Activated CD4-positive, alpha-beta memory T cell treated with anti-CD3 and anti-CD28 coated beads, Interleukin-2, amount 10 ng/mL, durations not matched to agents 7 days and 5 days (primary cell): ENCODE measurements at places on chromosomes 2 and 18. TPM values are rescaled to one million over a fixed set of nuclear protein-coding genes. Genes with fewer than 3 reads are reported as not detected.

GPR39 gene
- not detected for total RNA-seq

DSC2 gene
- not detected for total RNA-seq

UGT1A3 gene
- total RNA-seq = not detected

PSME4 gene
- 47.4 TPM for total RNA-seq

HOXD13 gene
- not detected for total RNA-seq

SLC4A5 gene
- 2.5 TPM for total RNA-seq

CSRNP3 gene
- not detected for total RNA-seq

- no peak for DNase-seq
Observed at GRCh38 chr2:157831573-157832315, 44.4 kb downstream of the ACVR1 start.

DNA sequence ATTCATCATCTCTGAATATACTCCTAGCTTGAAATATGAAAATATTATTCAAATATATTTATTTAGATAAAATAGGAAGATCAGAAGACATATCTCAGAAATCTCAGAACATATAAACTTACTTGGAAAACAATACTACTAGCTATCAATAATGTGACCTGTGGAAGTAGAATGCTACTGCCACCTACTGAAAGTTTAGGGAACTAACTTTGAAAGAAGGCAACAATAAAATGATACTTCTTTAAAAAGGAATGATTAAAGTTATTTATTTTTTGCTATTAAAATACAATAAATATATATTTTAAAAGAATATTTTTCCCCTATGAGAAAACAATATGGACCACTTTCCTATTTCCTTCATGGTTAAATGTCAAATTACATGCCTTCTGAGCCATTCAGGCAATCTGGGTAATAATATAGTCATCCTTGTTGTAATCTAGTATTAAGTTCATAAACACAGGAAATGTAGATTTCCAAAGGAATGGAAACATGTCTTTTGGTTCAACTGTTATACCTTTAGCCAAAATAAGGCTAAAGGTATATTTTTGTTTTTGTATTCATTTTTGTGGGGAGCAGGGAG, 26.0 kb downstream of the ACADL start:
- no peak for DNase-seq

DNA sequence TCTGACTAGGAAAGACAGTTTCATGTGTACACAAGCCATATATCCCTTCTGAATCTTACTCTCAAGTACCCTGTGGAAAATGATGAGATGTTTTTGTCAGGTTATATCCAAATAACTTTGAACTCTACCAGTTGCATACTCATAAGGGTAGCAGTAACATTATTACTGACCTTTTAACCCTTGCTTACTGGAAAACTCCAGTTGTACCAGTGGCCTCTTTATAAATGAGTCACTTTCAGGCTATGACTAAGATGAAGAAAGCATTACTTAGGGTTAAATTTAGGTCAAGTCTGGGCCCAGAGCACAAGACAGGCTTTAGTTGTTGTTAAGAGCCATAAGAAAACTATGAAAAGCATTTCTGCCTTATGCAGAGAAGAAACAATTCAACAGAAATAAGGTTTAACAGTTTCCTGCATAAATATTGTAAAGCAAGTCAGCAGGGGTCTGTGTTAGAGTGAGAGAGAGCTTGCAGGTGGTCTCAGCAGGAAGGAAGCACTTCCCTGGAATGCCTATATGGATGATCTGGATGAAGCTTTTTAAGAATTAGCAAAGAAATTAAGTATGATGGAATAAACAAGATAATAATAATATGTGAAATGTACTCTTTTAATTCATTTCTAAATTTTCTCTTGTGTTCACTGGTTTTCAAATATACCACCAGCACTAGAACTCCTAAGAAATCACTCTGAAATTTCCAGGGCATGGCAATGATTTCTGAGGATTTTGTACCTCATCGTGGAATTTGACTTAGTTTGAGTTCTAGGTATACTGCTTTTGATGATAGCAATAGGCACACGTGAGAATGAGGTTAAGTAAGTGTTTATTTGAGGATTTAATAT, 126.6 kb downstream of the UBE2E3 start:
- DNase-seq = peak; percentile 40

- DNase-seq = no peak
Observed at GRCh38 chr18:22015156-22015555, 154.2 kb upstream of the GATA6 start.

- DNase-seq = no peak
Observed at GRCh38 chr2:62897187-62897827, 153.3 kb upstream of the OTX1 start.

DNA sequence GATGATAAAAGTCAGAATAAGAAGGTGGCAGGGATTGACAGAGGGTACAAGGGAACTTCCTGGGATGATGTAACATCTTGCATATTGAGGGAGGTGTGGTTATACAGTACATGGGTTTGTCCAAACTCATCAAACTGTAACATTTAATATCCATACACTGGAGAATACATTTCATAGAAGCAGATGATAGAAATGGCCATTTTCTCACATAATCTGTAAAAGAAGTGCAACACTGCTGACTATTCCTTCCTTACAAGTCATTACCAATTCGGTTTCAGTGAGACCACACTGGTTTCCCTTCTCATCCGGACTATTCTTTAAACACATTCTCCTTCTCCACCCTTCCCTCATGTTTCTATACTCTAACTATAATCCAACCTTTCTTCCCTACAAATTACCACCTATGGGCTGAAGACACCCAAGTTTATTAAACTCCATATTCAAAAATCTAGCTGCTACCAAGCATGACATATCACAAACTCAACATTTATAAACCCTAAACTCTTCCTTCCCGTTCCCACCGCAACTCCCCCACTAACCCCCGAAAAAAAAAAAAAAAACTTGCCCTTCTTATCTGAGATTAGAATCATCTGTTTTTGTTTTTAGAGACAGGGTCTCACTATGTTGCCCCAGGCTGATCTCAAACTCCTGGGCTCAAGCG, 1.6 kb downstream of the COX7A2L start:
- no peak for DNase-seq

DNA sequence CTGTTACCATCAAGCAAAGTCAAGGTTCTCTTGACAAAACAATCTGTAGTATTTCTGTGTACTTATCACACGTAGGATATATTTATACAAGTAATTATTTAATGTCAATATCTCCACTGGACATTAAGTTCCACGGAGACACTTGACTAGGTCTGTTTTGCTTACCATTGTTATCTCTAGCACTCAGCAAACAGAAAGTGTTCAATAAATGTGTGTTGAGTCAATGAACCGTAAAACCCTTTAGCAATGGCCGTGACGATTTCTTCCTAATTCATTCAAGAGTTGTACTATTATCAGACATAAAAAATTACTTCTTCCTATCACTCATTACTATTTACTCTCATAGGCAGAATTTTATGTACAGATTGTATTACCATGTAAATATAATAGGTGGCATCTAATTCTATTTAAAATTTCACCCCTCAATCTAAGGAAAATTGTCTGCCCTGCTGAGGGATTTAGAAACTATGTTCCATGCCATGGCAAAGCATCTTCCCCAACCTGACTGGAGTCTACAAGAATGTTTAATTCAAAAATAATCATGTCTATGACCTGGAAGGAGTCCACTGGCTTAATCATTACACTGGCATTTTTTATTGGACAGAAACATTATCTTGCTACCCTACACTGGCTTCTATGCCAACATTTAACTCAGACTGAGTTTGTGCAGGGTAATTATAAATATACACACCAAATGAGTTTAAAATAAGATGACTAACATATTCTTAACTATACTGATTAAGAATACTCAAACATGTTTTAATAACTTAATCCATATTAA, 301.9 kb downstream of the ZEB2 start:
- DNase-seq = no peak

DNA sequence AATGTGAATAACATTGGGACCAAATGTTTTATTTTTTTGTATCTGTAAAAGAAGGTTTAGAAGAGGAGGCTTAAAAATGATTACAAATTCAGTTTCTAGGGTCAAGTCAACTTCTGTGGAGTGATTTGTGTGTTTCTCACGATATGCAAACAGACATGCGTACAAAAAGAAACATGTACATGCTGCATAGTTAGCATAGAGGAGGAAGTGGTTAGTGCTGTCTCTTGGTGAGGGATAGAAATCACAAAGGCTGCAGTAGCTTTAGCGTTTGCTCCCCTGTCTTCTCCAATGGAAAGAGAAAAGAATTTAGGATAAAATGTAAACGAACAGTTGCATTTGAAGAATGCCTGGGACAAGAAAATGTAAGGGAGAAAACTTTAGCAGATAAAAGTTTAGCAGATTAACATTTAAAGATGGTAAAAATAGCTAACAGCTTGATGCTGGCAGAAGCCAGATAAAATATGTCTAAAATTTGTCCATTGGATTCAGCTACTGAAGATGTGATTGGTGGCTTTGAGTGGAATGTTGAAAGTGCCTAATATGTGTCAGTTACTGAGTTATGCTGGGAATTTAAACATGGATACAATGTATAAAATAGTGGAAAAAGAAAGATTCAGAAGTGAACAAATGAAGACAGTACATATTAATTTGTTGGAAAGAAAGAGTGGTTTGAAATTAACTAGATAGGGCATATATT, 44.9 kb downstream of the MALT1 start:
- no peak for DNase-seq

GRCh38 chr2:126494593-126494992, 161.4 kb upstream of the GYPC start:
- DNase-seq = no peak

- no peak for DNase-seq
Observed at GRCh38 chr2:26013668-26014067, 20.2 kb upstream of the RAB10 start.

- DNase-seq = no peak
Observed at GRCh38 chr2:223918671-223919134, 26.4 kb downstream of the WDFY1 start.

DNA sequence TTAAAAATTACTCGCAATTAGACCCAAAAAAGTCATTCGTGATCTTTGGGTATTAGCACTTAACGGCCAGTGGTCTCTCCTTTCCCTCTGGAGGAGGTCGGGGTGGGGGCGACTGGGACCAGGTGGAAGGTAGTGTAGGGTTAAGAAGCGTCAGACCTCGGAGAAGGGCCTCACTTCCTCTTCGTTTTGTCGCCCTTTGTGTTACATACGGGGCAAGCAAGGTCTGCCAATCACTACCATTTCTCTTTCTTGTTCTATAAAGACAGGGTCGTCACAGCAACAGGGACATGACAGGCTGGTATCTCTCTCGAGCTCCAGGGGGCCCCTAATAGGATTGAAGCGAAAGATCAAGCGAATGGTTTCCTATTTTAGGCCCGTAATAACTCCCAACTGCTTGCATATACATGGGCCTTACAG, 136.6 kb downstream of the INSIG2 start:
- no peak for DNase-seq

GRCh38 chr2:203583701-203584100, 48.6 kb upstream of the RAPH1 start:
- peak; percentile 43 for DNase-seq

GRCh38 chr2:182915369-182916326, 49.2 kb upstream of the FRZB start:
- no peak for DNase-seq

GRCh38 chr2:141439524-141439923, 691.3 kb downstream of the LRP1B start:
- no peak for DNase-seq

- DNase-seq = no peak
Observed at GRCh38 chr2:3107567-3107966, 270.1 kb downstream of the EIPR1 start.

DNA sequence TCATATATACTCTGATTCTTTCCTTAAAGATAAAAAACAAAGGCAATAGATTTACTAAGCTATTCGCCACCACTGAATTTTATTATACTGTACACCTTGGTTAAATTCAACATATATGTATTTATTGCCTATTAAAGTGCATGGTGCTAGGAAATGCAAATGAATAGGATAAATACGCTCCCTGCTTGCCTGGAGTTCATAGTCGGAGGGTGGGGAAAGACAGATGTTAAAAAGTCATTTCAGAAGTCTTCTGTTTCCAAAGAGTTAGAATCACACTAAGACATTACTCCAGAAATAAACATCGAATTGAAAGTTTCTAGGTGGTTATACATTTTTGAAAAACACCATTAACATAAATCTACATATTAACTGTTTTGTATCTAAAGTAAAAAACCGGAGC, 19.8 kb downstream of the C1D start:
- DNase-seq = no peak

DNA sequence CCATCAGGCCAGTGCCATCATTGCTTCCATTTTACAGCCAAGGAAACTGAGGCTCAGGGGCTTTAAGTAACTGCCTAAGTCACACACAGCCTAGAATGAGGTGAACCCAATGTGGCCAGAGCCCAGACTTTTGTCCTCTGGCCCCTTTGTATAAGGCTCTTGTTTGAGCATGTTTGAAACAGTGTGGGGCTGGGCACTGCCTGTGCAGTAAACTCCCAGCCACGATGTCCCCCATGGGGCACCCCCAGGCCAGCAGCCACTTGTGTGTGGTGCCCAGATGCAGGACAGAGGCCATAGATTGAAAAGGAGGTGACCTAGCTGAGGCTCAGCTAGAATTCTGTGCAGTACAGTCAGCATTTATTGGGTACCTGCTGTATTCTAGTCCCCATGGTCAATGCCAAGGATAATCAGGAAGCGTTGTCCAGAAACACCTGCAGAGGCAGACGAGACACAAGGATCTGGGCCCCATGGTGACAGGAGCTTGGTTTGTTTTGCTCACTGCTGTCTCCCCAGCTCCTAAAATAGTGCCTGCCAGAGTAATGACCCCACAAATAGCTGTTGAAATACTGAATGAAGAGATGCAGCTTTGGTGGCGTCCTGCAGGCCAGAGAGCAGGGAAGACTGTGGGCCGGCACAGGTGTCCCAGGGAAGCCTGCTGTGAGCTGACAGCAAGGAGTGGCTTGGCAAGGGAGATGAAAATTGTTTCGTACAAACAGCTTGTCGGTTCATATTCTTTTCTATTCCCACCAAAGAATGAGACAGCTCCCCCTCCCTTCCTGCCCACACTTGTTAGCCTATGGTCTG, 160.7 kb downstream of the LDLRAD4 start:
- DNase-seq = no peak

DNA sequence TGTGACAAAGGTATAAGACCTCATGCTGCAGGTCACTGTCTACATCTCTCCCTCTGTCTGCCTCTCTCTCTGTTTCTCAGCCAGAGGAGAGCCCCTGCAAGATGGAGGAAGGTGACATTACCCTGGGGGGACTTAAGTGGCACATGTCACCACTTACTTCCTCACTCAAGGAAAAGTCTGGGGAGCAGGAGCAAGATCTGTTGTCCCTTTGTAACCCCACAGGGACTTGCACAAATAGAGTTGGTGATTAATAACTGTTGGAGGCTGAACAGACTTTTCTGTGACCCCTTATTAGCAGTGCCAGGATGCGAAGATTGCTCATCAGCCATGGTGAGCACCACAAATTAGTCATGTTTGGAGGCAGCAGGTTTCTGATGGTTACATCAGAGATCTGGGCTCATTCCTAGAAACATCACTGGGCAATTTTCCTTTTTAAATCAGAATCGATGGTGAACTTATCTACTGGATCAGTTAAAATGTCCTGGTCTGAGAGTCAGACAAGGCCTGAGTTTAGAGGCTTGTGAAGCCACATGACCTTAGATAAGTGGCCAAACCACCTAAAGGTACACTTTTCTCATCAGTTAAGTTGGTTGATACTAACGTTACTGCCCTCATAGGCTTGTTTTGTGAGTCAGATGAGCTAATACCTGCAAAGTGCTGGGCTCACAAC, 81.2 kb upstream of the LTBP1 start:
- DNase-seq = no peak
